CD4-positive, alpha-beta T cell treated with Interleukin-4 for 4 hours (primary cell): ENCODE measurements at places on chromosomes 12 and 14.

- DNase-seq = no peak
Observed at GRCh38 chr12:470133-470532, 10.4 kb downstream of the B4GALNT3 start.

GRCh38 chr12:109949089-109949488, 47.1 kb downstream of the GIT2 start:
- no peak for DNase-seq

- no peak for DNase-seq
Observed at GRCh38 chr12:119528241-119528640, 65.3 kb upstream of the TMEM233 start.

- DNase-seq = no peak
Observed at GRCh38 chr12:125533434-125534029, 468.3 kb downstream of the AACS start.

DNA sequence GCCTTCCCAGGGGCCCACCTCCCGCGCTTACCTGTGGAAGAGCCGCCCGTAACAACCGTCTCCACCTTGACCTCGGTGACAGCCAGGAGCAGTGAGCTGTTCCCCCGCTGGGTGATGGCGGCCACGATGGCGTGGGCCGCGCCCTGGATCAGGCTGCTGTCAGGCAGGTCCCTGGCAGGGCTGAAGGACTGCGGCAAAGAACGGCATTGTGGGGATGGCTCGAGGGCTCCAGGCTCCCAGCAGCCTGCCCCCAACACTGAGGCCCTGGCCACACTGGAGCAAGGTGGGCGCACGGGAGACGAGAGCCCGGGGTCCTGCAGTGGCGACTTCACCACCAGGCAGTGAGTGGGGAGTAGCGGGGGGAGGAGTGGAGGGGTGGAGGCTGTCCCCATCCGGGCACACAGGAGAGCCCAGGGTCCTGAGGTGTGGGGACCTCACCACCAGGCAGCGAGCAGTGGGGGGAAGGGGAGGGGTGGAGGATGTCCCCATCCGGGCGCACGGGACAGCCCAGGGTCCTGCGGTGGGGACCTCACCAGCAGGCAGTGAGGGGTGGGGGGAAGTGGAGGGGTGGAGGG, 25.0 kb downstream of the JAG2 start:
- DNase-seq = no peak

- no peak for DNase-seq
Observed at GRCh38 chr12:69039911-69040310, 106.9 kb upstream of the CPM start.

- no peak for DNase-seq
Observed at GRCh38 chr14:71454513-71455332, 477.5 kb upstream of the RGS6 start.

GRCh38 chr14:81313200-81313599, 86.9 kb downstream of the STON2 start:
- DNase-seq = no peak

DNA sequence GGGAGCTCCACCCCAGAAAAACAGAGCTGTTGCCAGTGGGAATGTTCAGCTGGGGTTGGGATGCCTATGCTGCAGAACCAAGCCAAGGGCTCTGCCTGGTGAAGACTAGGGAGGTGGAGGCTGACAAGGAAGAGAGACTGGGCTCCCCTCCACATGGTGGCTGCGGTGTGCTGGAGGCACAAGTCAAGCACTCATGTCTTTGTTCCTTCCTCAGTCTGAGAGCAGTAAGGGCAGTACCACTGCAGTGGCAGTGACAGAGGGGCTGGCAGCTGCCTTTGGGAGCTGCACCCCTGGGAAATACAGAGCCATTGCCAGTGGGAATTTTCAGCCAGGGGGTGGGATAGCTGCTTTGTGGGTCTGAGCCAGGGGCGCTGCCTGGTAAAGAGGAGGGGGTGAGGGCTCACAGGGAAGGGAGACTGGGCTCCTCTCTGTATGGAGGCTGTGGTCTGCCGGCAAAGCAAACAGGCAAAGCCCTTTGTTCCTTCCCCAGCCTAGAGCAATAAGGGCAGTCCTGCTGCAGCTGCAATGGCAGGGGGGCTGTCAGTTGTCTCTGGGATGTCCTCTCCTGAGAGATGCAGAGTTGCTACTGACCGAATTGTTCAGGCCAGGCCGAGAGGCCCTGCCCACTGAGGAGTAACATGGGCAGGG, 255.9 kb downstream of the RAD51B start:
- DNase-seq = no peak

DNA sequence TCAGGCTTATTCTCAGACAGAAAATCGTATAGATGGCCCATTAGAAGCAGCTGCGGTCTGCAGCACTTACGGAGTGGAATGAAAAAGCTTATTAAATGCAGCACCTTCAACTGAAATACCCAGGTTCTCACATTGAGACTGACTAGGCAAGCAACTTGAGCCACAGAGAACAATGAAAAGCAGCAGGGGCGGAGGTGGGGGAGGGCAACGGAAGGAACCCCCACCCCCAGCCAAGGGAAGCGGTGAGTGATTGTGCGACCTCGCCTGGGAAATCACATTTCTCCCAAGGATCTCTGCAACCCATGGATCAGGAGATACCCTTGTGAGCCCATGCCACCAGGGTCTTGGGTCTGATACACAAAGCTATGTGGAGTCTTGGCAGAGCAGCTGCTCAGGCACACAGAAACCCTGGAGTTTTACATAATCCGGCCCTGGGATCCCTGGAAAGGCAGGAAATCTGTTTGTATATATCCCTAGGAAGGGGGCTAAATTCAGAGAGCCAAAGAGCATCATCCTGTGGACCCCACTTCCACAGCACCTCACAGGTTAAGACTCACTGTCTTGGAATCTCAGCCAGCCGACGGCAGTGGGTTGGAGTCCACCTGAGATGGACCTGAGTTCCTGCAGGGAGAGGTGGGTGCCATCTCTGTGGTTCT, 38.1 kb downstream of the PZP start:
- DNase-seq = no peak

DNA sequence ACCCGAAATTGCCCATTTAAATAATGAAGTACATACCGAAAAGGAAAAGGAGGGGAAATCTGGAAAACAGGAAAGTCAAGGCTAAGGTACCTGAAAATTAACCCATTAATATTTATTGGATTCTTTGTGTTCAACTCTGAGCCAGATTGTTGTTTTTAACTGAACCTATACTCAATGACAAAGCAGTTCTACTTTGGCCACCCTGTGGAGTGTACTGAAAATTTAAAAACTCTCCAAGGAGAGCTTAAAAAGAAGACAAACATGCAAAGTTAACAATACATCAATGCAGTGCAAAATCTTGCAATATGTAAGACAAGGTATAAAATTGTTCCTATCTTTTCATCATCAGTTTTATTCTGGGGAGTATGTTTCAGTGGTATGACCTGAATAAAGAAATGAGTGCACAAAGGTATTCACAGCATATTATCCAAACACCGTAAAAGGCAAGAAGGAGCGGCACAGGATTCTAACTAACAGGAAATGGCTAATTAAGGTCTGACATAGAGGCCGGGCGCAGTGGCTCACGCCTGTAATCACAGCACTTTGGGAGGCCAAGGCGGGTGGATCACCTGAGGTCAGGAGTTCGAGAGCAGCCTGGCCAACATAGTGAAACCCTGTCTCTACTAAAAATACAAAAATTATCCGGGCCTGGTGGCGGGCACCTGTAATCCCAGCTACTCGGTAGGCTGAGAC, 1.7 kb downstream of the USP44 start:
- no peak for DNase-seq

GRCh38 chr14:35678403-35679028, 130.6 kb downstream of the RALGAPA1 start:
- no peak for DNase-seq

DNA sequence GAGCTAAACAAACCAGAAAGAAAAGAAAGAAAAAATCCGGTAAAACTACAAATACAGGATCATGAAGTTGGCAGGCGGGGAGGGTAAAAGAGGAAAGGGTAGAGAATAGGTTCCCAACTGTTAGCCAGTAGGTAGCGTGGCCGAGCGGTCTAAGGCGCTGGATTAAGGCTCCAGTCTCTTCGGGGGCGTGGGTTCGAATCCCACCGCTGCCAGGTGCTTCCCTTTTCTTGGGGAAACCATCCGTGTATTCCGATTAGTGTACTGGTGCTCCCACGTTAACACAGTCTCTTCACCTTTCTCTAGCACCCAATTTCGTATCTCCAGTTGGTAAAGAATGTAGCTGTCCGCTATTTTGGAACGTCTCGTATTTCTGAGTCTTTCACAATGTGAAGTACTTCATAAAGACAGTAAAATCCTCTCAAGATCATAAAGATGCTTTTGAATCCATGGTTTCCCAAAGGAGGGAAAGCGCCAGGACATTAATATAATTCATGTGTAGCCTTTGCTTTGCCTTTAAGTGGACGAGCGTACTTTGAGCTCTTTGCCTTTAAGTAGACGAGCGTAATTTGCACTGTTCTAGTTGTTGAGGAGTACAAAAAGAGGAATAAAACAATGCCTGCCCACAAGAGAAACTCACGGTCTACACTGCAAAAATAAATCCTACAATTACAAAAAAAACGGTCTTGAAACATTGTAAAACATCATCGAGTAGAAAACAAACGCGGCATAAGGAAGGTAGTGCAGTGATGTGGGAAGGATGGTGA, 19.0 kb upstream of the RNASE12 start:
- DNase-seq = peak; percentile 64

DNA sequence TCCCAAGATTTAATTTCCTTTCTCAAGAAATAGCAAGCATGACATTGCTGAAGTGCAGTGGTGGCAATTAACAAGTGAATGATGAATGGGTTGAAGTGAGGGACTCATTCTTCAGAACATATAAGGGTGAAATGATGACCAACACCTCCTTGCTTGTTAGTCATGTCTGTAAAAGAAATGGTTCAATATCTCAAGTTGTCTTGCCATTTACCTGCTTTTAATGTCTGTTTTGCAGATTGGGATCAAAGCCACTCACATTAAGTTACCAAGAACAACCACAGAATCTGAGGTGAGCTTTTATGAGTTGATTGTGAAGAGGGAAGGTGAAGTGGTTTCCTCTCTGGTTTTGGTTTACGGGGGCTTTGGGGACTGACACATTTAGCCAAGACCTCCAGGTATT, 24.1 kb downstream of the MTHFD1 start:
- DNase-seq = no peak

- DNase-seq = no peak
Observed at GRCh38 chr14:68511129-68512047, 281.5 kb downstream of the ZFP36L1 start.

- no peak for DNase-seq
Observed at GRCh38 chr14:99562856-99563748, 40.9 kb downstream of the CCDC85C start.
